B cell (primary cell): ENCODE measurements at places on chromosomes 13 and 19.

GRCh38 chr13:57857945-57858344 lies 226.4 kb downstream of the PCDH17 start:
- DNase-seq: no peak

GRCh38 chr13:96091164-96092117 lies 1.5 kb downstream of the HS6ST3 start:
- no peak for DNase-seq

- no peak for DNase-seq
Measured at GRCh38 chr19:22427960-22428913, 6.1 kb upstream of the ZNF98 start.

- peak; percentile 99 for DNase-seq
Measured at GRCh38 chr19:16324384-16325160, at the start of gene KLF2. TSS of gene KLF2 (plus strand) at chr19:16324826. CDS start at chr19:16324924, 98 bp downstream.

GRCh38 chr13:22090106-22090505 lies 419.2 kb downstream of the FGF9 start:
- no peak for DNase-seq

- DNase-seq: peak; percentile 45
Measured at GRCh38 chr19:41744850-41745249, 10.5 kb upstream of the CEACAM6 start.

DNA sequence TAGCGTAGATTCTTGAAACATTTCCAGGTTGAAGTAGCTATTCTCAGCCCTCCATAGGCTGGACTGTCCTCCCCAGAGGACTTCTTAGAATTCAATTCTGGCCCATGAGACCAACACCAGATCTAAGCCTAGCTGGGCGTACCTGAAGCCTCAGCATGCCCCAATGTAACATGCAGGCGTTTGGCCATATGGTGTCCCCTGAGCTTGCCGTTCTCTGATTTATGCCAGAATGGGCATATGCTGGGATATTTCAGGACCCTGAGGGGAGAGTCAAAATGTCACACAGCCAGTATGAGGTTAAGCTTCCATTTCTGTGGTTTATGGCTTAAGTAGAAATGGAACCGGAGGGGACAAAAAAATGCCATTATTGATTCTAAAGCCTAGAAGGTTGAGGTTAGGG lies 317.7 kb upstream of the OBI1 start:
- no peak for DNase-seq

DNA sequence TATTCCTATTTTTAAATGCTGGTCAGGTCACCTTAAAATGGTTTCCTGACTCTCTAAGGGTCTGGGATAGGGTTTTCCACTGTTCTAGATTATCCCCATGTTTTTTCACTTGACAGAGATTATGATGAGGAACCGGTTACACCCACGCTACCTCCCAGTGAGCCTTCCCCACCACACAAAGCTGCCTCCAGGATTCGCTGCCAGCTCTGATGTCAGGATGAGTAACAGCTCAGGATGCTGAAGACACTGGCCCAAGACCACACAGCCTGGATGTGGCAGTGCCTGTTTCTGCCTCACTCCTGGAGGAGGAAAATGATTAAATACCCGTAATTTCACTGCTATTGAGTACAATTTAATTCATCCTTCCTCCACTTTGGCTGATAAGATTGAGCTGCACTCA lies 22.9 kb downstream of the ZNF114 start:
- DNase-seq: no peak

GRCh38 chr19:40681039-40681438 lies 9.4 kb downstream of the NUMBL start:
- no peak for DNase-seq

GRCh38 chr19:5456130-5456840 lies 1.1 kb downstream of the ZNRF4 start:
- no peak for DNase-seq

DNA sequence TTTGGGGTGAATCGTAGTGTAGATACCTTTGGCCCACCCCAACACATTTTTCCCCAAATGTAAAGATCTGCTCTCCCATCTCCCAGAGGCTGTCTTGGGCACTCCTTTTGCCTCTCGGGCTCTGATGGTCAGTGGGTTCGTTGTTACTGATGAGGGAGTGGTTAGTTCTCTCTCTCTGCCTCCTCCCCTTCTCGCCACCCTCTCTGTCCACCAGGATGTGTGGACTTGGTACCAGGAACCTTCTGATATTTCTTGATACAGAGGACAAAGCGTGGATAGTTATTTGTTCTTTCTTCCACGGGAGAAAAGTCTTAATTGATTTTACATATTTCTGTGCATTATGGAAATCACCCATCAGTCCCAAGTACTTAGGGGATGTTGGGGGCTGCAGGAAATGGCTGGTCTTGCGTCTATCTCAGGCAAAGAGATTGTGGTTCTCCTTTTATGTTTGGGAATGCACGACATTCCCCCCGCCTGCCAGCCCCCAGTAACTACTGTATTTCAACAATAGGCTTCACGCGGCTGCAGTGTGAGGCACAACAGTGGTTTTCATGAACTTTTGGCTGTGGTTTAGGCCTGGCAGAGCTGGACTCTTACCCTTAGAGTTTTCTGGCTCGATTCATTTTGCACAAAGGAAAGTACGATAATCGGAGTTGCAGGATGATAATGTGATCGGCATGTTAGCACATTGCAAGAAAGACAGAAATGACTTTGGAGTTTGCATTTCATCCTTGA lies 79.0 kb upstream of the ZNF536 start:
- DNase-seq: no peak

DNA sequence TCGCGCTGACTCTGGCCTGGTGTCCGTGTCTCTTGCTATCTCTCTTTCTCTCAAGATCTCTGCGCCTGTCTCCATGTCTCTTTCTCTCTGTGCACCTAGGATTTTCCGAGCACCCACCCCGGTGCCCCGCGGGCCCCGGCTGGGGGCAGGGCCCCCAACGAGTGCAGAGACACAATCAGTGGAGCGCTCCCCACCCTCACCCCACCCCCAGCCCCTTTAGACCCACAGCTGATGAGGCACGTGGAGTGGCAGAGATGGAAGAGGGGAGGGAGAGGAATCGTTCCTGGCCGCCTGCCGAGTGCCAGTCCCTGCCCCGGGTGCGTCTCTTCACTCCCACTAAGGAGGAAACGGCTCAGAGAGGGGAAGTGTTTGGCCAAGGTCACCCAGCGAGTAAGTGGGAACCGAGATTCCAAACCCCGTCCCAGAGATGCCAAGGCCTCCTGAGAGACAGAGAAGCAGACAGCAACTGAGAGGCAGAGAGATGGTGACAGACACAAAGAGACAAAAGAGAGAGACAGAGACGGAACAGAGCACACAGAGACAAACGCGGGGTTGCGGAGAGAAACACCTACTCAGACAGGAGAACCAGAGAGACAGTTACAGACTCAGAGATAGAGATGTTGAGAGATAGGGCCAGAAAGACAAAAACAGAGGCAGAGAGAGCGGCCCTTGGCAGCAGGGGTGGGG lies 626 bp upstream of the BCL3 start:
- DNase-seq: no peak

- no peak for DNase-seq
Measured at GRCh38 chr19:51341066-51341465, 873 bp downstream of the VSIG10L start.

- peak; percentile 79 for DNase-seq
Measured at GRCh38 chr19:41958367-41959055, 610 bp downstream of the RABAC1 start.

DNA sequence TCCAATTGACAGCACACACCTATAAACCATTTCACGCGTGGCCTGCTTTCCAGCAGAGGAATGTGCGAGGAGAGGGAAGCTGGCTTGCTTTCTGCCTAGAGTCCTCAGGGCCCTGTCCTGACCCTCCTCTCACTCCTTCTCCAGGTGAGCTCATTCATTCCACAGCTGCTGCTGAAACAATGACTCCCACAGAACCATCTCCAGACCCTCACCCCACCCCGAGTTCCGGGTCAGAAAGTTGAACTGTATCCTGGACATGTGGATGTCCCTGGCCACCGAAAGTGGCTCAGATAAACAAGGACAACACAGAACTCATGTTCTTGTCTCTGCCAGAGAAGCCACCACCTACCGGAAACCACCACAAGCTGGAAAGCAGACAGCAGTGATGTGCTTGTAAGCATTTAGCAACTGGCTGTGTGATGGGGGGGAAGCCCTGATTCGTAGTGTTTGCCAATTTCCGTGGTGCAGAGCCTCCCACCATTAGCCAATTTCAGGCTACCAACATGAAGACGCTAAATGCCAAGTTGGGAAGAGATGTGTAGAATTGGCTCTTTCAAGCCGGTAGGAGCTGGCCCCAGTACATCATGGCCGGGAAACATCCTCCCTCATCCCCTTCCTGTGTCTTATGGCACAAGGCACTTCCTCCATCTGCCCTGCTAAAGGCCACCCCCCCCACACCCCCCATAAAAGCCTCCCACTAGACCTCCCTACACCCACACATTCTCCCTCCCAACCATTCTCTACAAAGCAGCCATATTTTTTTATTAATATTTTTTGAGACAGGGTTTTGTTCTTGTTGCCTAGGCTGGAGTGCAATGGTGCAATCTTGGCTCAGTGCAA lies 5.0 kb downstream of the SYCE2 start:
- DNase-seq: peak; percentile 50

GRCh38 chr19:31784671-31785101 lies 435.4 kb upstream of the TSHZ3 start:
- no peak for DNase-seq

DNA sequence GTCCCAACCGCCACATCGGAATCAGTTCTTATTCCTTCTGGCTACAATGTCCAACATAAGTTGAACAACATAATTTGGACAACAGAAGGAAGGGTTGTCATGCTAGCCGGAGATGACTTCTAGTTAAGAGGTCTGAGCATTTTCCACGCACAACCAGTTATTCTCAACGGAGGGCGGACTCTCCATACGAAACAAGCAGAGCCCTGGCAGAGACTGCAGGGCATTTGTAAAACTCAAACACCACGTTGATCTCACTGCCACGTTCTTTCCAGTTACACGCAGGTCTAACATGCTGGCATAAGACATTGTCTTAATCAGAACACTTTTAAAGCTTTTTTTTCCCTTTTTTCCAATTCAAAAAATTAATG lies 38.3 kb upstream of the DCUN1D2 start:
- no peak for DNase-seq

DNA sequence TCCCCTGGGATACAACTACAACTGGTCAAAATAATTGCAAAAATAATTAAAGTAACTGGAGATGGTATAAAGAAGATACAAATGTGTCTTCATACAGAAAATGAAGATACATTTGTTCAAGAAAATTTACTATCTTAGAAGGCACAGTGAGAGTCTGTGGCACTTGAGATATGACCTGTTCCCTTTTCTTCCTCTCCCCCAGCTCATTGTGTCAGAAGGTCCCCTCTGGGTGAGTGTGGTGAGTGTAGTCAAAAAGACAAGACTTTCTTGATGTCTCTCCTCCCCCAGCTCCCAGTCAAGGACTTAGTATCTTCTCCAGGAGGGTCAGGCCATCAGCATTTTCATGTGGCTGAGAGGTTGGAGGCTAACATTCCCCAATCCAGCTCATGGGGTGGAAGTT lies 51.7 kb downstream of the EDNRB start:
- DNase-seq: no peak

DNA sequence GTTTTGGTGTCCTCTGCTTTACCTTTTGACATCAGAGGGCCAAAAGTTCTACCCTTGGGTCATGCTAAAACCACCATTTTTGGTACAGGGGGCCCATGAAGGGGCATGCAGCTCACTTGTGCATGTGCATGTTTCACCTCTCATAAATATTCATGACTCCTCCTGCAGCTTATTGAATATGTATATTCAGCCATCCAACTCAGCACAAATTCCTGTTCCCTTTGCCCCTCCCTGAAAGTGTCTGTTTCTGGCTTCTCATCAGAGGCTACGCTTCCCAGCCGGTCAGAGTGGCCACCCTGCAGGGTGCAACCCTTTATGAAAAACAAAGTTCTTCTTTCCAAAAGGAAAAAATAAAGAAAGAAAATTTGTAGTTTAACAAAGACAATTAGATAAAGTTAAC lies 82.3 kb upstream of the UQCRFS1 start:
- no peak for DNase-seq

DNA sequence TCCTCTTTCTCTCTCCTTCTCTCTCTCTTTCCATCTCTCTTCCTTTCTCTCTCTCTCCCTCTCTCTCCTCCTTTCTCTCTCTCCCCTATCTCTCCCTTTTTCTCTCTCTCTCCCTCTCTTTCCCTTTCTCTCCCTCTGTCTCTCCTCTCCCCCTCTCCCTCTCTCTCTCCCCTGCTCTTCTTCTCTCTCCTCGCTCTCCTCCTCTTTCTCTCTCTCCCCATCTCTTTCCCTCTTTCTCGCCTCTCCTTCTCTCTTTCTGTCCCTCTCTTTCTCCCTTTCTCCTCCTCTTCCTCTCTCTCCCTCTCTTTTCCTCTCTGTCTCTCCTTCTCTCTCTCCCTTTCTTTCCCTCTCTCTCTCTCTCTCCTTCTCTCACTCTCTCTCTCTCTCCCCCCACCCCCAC lies 196.6 kb downstream of the UQCRFS1 start:
- DNase-seq: no peak

DNA sequence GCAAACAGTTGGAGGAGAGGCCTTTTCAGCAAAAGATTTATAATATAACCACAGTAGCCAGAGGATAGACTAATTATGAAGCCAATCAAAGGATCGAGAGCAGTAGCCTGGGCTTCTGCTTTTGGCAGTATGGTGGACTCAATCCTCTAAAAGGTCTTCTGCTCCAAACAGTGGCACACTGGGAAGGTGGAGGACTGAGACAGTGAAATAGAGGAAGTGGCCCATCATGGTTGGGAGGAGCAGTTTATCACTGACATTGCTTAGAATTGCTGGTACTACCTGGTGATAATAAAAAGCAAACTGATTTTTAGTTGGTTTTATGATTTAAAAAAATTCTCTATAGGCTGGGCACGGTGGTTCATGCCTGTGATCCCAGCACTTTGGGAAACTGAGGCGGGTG lies 20.9 kb upstream of the PLAUR start:
- no peak for DNase-seq

DNA sequence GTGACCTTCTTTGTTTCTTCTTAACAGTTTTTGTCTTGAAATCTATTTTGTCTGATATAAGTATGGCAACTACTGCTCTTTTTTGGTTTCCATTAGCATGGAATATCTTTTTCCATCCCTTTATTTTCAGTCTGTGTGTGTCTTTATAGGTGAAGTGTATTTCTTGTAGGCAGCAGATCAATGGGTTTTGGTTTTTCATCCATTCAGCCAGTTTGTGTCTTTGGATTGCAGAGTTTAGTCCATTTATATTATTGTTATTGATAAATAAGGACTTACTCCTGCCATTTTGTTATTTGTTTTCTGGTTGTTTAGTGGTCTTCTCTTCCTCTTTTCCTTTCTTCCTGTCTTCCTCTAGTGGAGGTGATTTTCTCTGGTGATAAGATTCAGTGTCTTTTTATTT lies 54.4 kb downstream of the ZNF136 start:
- no peak for DNase-seq

GRCh38 chr13:88919970-88920628 lies 1248.9 kb downstream of the SLITRK5 start:
- DNase-seq: peak; percentile 7

DNA sequence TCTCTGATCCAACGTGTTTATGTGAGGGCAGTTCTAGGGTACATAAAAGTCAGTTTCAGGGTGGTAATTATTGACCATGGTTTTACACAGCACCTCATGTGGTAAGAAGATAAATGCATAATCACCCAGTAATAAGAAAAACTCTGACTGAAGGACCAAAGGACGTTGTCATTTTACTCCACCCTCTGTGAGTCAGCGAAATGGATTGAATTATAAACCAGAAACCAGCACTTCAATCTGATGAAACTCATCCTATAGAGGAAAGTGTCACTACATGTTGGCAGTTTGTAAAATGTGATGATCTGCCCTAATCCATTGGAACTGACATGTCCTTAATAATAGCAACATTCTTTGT lies 406.8 kb downstream of the KLF5 start:
- DNase-seq: no peak
